ENCODE measurements at places on chromosomes 1 and 21. TPM values are rescaled to one million over a fixed set of nuclear protein-coding genes. Genes with fewer than 3 reads are reported as not detected.

DNA sequence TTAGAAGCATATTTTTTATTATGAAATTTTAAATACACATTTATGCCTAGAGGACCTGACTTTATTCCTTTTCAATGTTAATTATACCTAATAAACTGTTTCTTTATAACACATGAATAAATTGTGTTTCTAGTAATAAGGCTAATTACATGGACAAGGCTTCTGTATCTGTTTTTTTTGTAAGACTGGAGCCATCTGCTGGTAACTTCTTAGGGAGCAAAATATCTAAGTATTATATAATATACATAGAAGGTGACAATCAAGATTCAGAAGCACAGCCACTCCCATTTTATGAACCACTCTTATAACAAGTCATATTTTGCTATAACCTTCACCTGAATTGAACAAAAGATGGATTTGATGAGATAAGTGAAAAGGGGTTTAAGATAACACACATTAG lies 84.2 kb downstream of the LBR start:
- no peak for DNase-seq
- H3K27me3 ChIP-seq = no peaks in the 10 kb centered on the region
- no peak overlapping the region for H3K4me3 ChIP-seq
- no peak overlapping the region for H3K27ac ChIP-seq
- H3K36me3 ChIP-seq = no peaks in the 10 kb centered on the region

DNA sequence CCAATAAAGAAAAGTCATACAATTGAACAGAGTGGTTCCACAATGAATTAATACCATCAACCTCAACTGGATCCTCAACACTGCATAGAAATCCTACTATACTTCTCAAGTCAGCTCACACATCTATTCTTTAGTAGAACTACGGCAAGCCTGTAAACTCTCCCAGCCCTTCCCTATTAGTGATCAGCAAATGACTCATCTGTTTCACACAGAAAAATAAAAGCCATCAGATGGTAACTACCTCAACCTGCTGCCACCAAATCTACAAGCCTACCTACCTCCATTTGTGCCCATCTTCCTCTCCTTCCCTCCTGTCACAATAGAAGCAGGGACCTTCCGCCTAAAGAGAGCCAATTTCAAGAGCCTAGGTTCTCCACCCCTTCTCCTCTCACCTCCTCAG lies 63.6 kb downstream of the DMAP1 start:
- no peak overlapping the region for H3K4me3 ChIP-seq
- H3K27me3 ChIP-seq = no peaks in the 10 kb centered on the region
- no peak for DNase-seq
- peaks cover 6% of the 10 kb centered on the region for H3K36me3 ChIP-seq
- peaks cover 12% of the 10 kb centered on the region for H3K4me1 ChIP-seq

DNA sequence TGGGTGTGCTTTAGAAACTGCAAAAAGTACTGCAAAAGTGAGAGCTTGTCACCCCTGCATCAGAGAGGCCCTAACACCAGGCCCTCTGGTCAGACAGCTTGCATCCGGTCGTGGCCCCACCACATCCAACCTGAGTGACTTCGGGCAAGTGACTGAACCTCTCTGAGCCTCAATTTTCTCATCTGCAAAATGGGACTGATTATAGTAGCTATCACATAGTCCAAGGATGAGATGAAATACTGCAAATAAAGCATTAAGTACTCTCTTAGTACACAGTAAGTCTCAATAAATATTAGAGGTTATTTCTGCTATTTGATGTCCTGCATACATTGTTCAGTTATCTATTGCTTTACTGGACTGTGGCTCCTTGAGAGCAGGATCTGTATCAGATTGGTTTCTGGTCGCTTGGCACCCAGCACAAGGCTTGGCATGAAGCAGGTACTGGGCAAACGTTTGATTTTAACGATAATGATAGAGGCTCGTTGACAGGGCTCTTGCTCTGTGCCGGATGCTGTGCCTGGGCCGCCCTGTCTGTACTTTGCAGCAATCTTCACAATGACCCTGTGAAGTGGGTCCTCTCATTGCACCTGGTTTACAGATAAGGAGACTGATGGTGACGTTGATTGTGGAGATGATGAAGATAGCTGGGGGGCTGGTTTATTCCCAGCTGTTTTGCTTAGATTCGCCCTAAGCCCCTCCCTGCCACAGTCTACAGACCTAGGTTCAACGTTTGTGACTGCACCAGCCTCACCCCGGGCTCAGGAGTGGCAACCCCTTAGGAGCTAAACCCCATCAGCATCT lies 43.6 kb downstream of the RAP1GAP start:
- H3K36me3 ChIP-seq = no peaks in the 10 kb centered on the region
- peaks cover 3% of the 10 kb centered on the region for H3K4me1 ChIP-seq
- no peak overlapping the region for H3K4me3 ChIP-seq

DNA sequence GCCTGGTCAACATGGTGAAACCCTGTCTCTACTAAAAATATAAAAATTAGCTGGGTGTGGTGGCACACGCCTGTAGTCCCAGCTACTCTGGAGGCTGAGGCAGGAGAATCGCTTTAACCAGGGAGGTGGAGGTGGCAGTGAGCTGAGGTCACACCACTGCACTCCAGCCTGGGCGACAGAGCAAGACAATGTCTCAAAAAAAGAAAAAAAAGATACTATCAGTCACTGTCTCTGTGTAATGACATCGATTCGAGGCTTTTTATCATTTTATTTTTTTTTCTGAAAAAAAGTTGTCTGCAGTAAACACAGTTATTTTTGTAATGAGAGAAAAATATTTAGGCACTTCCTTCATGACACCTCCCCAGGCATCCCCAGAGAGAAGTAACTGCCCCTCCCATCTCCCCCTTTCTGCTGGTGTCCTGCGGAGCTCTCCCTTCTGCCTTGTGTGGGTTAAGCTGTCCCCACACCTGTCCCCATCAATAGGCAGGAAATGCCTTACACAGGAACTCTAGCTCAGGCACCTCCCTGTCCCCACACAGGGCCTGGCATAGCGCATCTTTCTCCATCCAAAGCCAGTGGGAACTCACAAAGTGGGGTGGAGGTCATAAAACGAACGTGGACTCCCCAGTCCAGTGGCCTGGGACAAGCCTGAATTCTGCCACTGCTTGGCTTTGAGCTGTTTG lies 132.0 kb downstream of the SYF2 start:
- H3K27ac ChIP-seq = no peak overlapping the region
- no peaks in the 10 kb centered on the region for H3K4me1 ChIP-seq
- no peak for DNase-seq

GRCh38 chr1:31422505-31423319 lies 9.7 kb downstream of the SERINC2 start:
- H3K4me3 ChIP-seq = no peak overlapping the region
- H3K4me1 ChIP-seq = peaks cover 7% of the 10 kb centered on the region
- no peaks in the 10 kb centered on the region for H3K27me3 ChIP-seq
- no peaks in the 10 kb centered on the region for H3K36me3 ChIP-seq

- DNase-seq = no peak
- no peaks in the 10 kb centered on the region for H3K36me3 ChIP-seq
- H3K4me1 ChIP-seq = no peaks in the 10 kb centered on the region
- H3K27me3 ChIP-seq = peaks cover 3% of the 10 kb centered on the region
Observed at GRCh38 chr1:29513357-29513756, 277.0 kb downstream of the PTPRU start.

The RCSD1 gene
- 14.8 TPM for total RNA-seq

DNA sequence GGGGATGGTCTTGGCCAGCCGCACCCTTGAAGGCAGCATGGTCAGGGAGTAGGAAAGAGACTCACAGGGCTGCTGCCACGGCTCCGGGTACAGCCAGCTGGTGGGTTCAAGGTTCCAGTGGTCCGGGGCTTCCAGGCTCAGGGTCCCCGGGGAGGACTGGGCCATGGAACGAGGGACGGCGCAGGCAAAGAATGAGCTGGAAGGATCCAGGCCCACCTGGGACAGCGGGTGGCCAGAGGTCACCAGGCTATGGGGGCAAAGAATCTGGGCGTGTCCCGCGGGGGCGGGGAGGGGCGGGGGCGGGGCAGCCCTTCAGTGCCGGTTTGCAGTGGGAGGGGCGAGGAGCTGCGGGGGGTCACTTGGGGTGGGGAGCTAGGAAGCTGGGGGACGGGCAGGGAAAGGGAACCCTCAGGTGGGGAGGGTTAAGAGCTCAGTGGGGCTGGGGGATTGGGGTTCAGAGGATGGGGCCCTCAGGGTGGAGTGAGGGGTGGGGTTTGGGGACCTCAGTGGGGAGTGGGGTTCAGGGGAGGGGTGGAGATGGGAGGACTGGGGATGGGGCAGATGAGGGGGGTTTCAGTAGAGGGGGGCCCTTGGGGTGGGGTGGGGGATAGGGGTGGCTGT lies at the start of gene DNMT3L:
TSS of gene DNMT3L (minus strand) at position 223 of the 621 bp plus-strand sequence. CDS start 638 bp downstream, outside the sequence.
- no peak within 1 kb of the TSS for H3K27ac ChIP-seq
- no peaks in the 10 kb centered on the region for H3K36me3 ChIP-seq
- H3K27me3 ChIP-seq = no peaks in the 10 kb centered on the region
- DNase-seq = no peak
- H3K4me3 ChIP-seq = no peak within 1 kb of the TSS

DNA sequence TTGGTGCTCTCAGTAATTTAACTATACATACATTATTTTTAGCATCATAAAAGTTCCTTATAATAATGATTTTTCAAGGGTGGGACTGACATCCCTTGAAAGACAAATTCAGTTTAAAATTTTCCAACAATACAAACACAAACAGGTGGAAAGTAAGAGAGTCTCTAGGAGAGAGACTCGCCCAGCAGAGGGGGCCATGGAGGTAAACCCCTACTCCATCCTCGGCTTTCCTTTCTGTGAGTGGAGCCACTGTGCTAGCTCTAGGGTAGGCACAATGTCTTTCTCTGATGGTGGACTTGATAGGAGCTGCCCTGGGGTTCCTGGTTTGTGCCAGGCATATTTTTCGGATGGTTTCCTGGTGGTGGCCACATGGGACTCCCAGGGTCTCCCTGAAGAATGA lies 8.3 kb downstream of the CSMD2 start:
- peaks cover 14% of the 10 kb centered on the region for H3K27me3 ChIP-seq
- no peak overlapping the region for H3K4me3 ChIP-seq
- no peak for DNase-seq
- no peaks in the 10 kb centered on the region for H3K4me1 ChIP-seq

The ZBTB8A gene
- total RNA-seq = 9.7 TPM

DNA sequence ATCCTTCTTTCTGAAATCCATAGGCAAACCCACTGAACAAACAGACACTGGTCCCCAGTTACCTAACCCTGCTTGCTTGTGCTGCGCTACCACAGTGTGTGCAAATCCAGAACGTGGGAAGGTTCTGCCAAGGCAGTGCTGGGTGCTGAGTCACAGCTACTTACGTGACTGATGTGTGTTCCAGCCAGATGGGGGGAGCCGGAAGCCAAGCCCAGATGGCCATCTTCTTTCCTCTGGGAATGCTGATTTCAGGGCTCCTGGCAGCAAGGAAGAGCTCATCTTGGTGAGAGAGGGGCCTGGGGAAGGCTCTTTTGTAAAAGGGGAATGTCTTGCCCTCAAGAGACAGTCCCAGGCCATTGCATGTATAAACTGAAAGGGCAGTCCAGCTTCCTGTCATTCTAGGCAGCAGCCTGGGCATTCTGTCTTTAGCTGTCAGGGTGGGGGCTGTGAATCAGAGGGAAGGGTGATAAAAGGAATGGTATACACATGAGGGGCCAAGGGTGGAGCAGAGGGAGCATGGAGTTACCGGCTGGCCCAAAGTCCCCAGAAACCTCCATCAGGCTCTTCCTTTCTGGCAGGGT lies 54.1 kb downstream of the CD46 start:
- H3K4me1 ChIP-seq = peaks cover 82% of the 10 kb centered on the region
- no peak for DNase-seq
- no peaks in the 10 kb centered on the region for H3K27me3 ChIP-seq
- no peak overlapping the region for H3K4me3 ChIP-seq
- peak overlapping the region; percentile 61 for H3K27ac ChIP-seq

GRCh38 chr1:92502247-92502646 lies 15.5 kb upstream of the GFI1 start:
- H3K27me3 ChIP-seq = no peaks in the 10 kb centered on the region
- no peak overlapping the region for H3K4me3 ChIP-seq
- H3K36me3 ChIP-seq = no peaks in the 10 kb centered on the region
- no peak for DNase-seq
- no peaks in the 10 kb centered on the region for H3K4me1 ChIP-seq

The EFNA3 gene
- 1.0 TPM for total RNA-seq

DNA sequence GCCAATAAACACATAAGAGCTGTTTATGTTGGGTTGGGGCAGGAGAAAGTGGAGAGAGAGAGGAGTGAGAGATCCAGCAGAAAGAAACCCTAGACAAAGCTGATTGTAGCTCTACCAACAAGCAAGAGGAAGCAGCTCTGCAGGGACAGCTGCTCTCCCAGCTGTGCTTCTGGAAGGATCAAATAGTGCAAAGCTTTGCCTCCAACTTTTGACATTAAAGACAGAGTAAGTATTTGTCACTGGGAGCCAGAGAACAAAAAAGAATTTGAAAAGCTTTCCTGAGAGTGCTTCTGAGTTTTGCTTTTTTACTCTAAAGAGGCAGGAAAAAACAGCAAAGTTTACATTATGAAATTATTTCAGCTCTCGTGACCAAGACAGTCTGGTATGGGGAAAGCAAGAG lies 28.5 kb upstream of the C1orf198 start:
- H3K4me1 ChIP-seq = peaks cover 40% of the 10 kb centered on the region
- no peak overlapping the region for H3K4me3 ChIP-seq
- DNase-seq = no peak

DNA sequence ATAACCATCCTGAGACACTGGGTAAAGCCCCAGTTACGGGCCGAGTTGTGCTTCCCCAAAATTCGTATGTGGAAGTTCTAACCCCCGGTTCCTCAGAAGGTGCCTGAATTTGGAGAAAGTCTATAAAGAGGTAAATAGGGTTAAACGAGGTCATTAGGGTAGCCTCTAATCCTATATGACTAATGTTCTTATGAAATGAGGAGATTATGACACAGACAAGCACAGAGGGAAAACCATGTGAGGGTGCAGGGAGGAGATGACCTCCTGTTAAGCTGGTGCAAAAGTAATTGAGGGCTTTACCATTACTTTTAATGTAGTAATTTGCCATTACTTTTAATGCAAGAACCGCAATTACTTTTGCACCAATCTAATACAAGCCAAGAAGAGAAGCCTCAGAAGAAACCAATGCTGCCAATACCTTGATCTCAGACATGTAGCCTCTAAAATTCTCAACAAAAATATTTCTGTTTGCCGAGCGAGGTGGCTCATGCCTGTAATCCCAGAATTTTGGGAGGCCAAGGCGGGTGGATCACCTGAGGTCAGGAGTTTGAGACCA lies 260.8 kb downstream of the GPATCH2 start:
- H3K4me3 ChIP-seq = no peak overlapping the region
- H3K27me3 ChIP-seq = no peaks in the 10 kb centered on the region
- no peak for DNase-seq
- H3K4me1 ChIP-seq = no peaks in the 10 kb centered on the region
- no peaks in the 10 kb centered on the region for H3K36me3 ChIP-seq

The KRTAP19-8 gene
- total RNA-seq = not detected

GRCh38 chr1:94667818-94668217 lies 126.3 kb upstream of the F3 start:
- H3K36me3 ChIP-seq = no peaks in the 10 kb centered on the region
- no peaks in the 10 kb centered on the region for H3K27me3 ChIP-seq
- no peaks in the 10 kb centered on the region for H3K4me1 ChIP-seq

- H3K4me3 ChIP-seq = no peak overlapping the region
- peaks cover 9% of the 10 kb centered on the region for H3K36me3 ChIP-seq
- H3K27ac ChIP-seq = peak overlapping the region; percentile 84
Observed at GRCh38 chr1:223738465-223739365, 26.4 kb downstream of the CAPN2 start.
